ENCODE measurements at places on chromosomes 7 and 10. TPM values are rescaled to one million over a fixed set of nuclear protein-coding genes. Genes with fewer than 3 reads are reported as not detected.

DNA sequence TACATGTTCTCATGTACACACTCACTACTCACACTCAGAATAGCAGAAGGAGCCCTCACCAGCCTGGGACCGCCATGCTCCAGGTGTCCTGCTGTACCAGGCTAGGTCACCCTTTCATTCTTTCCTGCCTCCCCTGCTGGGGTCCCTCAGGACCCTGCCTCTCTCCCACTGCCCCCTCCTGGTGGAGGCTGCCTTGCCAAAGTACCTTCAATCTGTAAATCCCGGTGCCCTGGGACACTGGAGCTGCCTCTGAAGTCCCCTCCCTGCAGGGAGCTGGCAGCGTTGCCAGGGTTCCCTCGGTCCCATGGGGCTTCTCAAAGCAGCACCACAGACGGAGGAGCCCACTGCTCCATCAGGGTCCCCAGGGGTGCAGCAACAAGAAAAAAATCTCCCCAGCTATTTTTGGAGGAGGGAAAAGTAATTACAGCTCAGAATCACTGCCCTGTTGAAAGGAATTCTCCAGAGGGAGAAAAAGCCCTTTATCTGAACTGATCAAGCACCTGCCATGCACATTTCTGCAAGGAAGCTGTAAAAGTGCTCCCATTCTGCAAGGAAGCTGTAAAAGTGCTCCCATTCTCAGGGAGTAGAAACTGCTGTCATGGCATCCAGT lies 259.9 kb downstream of the PTPRN2 start:
- DNase-seq: no peak

TNS3 gene
- 107 TPM for polyA plus RNA-seq

FAM25C gene
- polyA plus RNA-seq: not detected

ASZ1 gene
- not detected for polyA plus RNA-seq

GHRHR gene
- not detected for polyA plus RNA-seq

- DNase-seq: no peak
Observed at GRCh38 chr7:15747301-15747700, 60.8 kb upstream of the MEOX2 start.

DNA sequence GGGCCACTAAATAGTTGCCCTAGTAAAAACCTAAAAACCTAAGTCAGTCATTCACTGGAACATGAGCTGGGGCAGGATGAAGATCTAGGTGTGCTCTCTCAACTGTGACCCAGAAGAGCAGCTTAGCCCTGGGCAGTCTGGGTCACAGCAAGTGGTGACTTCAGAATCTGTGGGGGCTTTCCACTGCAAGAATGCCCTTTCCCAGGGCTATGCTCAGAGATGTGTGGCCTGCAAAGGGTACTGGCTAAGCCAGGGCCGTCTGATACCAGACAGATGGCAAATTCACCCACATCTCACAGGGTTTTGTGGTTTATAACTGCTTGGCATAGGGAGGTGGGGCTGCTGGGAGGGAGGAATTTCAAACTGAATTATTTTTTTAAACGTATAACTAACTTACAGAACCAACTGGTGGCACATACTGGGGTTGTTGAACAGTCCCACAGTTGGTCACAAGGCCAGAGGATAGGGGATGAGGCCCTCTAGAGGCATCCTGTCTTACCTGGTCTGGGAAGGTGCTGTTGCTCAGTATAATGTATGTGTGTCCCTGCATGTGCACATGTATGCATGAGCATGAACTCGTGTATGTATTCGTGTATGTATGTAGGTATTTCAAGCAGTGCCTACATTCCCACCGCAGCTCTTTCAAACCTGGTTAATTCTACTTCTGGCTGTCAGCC lies 63.2 kb downstream of the PRPF18 start:
- DNase-seq: no peak

AGMO gene
- 2.6 TPM for polyA plus RNA-seq

POMZP3 gene
- 17.4 TPM for polyA plus RNA-seq

EVX1 gene
- polyA plus RNA-seq: 0.08 TPM

GRCh38 chr7:28447071-28447470 lies 34.8 kb downstream of the CREB5 start:
- DNase-seq: no peak

CREB5 gene
- 0.69 TPM for polyA plus RNA-seq

ERVW-1 gene
- not detected for polyA plus RNA-seq

DNA sequence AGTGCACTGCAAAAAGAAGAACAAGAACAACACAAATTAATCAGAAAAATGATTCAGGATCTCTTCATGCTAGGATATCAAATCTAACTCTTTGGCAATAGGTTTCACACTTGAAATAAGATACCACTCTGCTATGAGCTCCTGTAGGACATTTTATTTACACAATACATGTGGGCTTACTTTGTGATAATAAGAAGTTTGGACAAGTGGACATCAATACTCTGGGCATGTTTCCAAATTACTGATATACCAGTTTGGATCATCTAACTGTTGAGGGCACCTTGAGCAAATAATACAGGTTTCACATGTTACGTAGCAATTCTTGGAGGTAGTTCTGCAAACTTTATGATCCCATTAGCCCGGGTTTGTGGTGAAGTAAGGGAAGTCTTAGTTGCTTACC lies 59.8 kb downstream of the CPVL start:
- DNase-seq: no peak

DNA sequence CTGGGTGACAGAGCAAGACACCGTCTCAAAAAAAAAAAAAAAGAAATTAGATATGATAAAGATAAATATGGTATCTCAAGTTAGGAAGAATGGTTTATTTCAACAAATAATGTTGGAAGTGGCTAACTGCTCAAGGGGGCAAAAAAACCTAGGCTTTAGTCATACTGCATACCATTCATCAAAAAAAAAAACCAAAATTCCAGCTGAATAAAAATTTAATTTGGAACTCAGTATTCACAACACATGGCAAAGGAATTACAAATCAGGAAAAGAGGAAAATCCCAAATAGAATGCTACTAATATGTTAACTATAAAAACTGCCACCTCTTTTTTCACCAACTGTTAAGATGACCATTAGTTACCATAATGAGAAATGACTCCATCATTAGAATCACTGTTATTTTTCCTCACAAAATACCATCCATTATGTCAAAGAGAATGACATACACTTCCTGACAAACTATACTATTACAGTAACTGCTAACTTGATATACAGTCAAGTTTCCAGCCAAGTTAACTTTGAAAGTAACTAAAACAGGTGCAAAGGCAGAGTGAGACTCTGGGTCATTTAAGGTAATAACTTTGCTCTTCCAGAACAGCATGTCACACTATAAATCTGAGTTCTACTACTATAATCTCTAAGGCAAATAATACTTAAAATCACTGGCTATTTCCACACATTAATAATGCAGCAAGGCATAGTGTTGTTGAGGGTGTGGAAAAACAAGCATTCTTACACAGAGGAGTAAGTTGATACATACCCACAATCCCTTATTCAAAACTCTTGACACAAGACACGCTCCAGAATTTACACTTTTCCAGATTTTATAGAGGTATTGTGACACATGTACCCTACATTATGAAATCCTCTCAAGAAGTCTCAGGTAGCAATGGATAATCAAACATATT lies 10.2 kb downstream of the KBTBD2 start:
- DNase-seq: peak; percentile 44

BMPR1A gene
- 25.5 TPM for polyA plus RNA-seq

DNA sequence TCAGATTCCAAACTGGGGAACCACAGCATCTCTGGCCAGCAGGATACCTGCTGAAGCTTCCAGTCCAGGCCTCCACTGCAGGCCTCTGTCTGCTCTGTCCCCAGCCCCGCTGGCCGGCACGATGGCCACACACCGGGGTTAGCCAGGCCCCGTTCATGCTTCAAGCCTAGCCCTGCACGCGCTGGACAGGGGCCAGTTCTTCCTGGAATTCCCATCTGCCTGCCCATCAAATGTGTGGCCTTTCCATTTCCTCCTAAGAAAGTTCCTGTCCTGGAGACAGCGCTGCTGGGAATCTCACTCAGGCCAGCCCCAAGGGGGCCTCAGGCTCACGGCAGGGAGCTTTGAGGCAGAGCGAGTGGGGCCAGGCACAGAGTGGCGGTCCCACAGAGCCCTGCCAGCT lies 18.0 kb downstream of the SH2B2 start:
- no peak for DNase-seq

RRP12 gene
- polyA plus RNA-seq: 37.0 TPM

DNA sequence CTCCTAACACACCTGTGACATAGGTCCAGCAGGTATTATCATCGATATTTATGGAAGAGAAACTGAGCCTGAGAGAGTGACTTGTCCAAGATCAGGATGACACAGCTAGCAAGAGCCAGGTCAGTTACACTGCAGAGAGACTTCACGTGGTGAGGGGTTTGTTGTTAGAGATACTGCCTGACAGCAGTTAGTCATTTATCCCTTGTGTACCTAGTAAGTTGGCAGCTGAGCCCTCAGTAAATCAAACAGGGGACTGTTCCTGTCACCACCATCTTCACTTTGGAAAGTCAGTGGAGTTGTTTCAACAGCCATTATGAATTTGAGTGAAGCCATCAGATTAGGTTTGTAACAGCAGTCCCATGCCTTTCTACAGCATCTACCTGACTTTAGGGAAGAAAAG lies 87.5 kb upstream of the GATA3 start:
- DNase-seq: no peak

GRCh38 chr10:200405-200804 lies 65.2 kb downstream of the ZMYND11 start:
- no peak for DNase-seq

CCL24 gene
- polyA plus RNA-seq: not detected

GRCh38 chr7:105530126-105530525 lies 1.9 kb upstream of the RINT1 start:
- DNase-seq: no peak

SPDYE2 gene
- polyA plus RNA-seq: not detected

DNA sequence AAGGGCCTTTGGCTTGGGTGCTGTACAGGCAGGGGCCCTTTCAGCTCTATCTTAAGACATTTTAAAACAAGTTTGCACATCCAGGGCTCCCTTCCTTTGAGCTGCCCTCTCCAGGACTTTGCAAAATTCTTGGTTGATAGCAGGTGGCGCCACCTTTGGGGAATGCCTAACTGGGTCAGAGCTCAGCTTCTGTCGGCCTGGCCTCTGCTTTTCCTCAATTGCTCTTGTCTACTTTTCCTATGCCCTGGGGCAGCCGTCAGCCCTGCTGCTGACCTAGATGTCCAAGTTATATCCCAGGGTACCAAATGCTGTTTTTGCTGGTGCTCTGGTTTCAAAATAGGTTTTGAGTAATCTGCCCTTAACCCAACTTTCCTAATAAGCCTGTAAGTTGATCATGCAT lies 65.8 kb downstream of the APBB1IP start:
- no peak for DNase-seq

- no peak for DNase-seq
Observed at GRCh38 chr7:11193131-11193867, 219.6 kb downstream of the PHF14 start.

STK31 gene
- 2.0 TPM for polyA plus RNA-seq

GRCh38 chr7:98569691-98570337 lies 47.3 kb upstream of the NPTX2 start:
- DNase-seq: no peak

DNA sequence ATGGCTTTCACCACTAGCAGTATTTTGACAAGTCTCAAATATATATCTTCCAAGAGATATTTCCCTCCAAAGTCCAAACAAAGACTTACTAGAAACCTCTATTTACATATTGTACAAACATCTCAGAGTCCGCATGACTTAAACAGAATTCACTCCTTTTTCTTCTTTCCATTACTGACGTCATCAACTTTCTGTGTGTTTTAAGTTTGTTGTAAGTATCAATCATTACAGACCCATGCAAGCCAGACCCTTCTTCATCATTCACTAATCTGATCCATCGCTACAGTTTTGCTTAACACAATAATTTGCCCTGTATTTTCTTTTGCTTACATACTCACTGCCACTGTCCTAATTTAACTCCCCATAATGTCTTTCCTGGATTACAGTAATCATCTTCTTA lies 51.9 kb downstream of the SEMA3A start:
- DNase-seq: no peak

DNA sequence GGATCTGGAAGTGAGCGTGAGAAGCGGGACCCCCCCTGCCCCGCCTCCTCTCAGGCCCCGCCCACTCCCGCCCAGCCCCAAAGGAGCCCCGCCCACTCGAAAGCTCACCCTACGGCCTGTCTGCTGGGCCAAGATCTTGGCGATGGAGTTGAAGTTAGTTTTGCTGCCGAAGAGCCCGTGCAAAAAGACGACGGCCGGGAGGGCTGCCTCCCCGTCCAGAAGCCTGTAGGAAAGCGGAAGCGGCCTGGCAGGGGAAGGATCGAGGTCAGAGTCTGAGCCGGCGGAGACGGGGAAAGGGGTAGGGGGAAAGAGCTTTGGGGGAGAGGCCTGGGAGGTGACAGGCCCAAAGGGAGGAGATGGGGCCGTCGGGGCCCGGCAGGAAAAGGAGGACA lies 386 bp downstream of the ABHD11 start:
- peak; percentile 65 for DNase-seq

GRCh38 chr7:157775021-157775559 lies 438.3 kb downstream of the DNAJB6 start:
- no peak for DNase-seq

DNA sequence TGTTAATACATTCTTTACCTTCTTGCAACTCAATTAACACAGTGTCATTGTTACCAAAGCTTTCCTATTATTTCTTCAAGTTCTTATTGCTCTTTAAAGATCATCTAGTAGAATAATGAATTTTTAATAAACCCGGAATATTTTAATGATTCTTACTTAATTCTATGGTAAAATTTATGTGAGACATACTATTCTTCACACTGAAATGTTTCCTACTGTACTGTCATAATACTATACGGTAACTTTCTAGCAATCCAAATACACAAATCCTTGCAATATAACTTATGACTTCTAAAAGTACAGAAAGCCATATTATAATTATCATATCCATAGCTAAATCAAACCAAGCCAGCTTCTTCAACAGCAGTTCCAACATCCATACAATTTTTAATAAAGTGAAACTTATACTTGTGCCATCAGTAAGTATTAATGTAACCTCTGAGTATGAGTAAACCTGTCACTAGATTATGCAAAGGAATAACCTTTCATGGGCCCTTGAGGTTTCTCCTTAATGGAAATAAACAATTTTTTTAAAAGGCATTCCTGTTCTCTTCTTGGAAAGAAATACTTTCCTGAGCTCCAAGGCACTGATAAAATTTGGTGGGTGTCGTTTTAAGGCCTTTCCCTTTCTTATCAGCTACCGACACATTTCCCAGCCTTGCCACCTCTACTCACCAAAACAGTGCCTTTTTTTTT lies 87.4 kb downstream of the IMMP2L start:
- no peak for DNase-seq

GRCh38 chr7:147547252-147547897 lies 1043.2 kb upstream of the C7orf33 start:
- DNase-seq: no peak

DNA sequence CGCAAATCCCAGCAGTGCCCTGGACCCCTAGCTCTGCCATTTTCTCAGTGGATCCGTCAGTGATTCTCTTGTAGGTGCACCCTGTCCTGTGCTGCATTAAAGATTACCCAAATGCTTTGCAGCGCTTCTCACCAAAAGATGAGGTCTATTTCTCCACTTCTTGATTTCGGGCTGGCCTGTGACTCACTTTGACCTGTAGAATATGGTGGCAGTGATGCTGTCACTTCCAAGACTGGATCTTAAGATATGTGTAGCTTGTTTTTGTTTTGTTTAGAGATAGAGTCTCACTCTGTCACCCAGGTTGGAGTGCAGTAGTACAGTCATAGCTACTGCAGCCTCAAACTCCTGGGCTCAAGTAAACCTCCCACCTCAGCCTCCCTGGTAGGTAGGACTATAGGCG lies 37.0 kb upstream of the ZMIZ1 start:
- no peak for DNase-seq

- no peak for DNase-seq
Observed at GRCh38 chr7:124029396-124030188, 3.3 kb downstream of the TMEM229A start.

Data from A549 (cell line).